ENCODE measurements at places on chromosomes 13 and 19.

- DNase-seq: no peak
These were observed 27.6 kb upstream of the NEK3 start for GRCh38 chr13:52187029-52187423.

GRCh38 chr19:4896372-4896771 is 6.3 kb downstream of the ARRDC5 start:
- DNase-seq: no peak

DNA sequence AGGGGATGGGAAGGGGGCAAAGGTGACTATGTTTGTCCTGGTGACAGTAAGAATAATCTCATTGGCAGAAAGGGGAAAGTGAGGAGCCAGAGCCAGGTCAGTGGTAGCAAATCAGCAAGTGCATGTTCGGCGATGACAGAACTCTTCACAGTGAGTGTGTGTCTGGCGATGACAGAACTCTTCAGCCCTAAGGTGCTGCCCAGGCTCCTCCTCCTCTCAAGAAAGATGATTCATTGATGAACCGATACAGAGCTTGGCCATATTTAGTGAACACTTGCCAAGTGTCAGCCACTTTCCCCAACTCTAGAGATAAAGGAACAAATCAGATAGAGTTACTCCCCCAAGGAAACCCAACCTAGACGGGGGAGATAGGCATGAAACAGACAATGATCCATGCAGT is 199.3 kb upstream of the UBL3 start:
- DNase-seq: no peak

DNA sequence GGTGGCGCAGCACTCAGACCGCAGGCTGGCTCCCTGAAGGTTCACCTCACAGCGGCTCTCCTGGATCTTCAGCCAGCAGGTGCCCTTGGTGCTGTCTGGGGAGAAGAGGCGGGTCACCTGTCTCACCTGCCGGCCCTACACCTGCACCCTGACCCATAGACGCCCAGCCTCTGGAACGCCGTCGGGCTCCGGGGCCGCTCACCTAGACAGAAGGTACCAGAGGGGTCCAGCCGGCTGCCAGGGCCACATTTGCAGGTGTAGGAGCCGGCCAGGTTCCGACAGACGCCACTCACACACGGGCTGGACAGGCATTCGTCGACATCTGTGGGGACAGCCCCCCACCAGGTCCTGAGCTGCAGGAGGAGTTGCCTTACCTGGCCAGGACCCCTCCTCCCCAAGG is 22.9 kb downstream of the FBN3 start:
- no peak for DNase-seq

DNA sequence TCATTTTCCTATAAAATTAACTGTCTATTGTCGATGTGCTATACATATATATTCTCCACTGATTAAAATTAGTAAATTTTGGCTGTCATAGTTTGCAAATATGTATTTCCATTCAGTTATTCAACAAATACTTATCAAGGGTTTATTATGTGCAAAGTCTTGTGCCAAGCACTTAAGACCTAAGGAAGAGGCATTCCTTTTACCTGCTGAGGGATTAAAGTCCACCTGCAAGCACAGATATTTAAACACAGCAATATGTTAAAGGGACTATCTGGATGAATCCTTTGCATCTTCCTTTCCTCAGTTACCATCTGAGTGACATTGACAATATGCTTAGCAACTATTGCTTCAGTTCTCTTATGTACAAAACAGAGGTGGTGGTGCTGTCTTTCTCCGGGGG is 89.3 kb downstream of the LIG4 start:
- DNase-seq: no peak

- DNase-seq: no peak
These were observed 11.8 kb upstream of the SELENOW start for GRCh38 chr19:47766670-47767069.

DNA sequence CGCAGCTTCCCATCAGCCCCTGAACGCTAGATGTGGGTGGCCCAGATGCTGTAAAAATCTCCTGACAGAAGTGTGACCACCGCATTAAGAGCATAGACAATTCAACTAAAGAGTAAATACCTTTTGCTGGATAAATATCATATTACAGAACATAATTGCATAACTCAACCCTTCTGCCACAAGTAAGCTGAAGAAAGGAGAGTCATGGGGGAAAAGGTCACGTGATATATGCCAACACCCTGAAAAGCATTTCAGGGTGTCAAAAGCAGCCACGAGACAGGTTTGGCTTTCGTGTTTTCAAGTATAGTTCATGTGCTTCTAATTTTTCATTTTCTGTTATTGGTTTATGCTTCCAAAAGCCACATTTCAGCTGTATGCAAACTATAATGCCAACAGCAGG is 71.3 kb downstream of the LHFPL6 start:
- DNase-seq: no peak

GRCh38 chr19:53942001-53942786 is 20.5 kb upstream of the CACNG8 start:
- peak; percentile 21 for DNase-seq
